ENCODE measurements at places on chromosomes 4 and X. TPM values are rescaled to one million over a fixed set of nuclear protein-coding genes. Genes with fewer than 3 reads are reported as not detected.

MAGEA1 gene
- total RNA-seq, result not detected

LRCH2 gene
- 4.5 TPM for total RNA-seq

ARMCX5 gene
- 17.5 TPM for total RNA-seq

DDX60 gene
- 3.5 TPM for total RNA-seq

TMEM35A gene
- 1.4 TPM for total RNA-seq

GNRHR gene
- total RNA-seq, result not detected
